ENCODE measurements at places on chromosomes 16 and 17.

GRCh38 chr16:89704281-89704680 lies 2.8 kb upstream of the SPATA2L start:
- no peak for DNase-seq

GRCh38 chr17:72592242-72592966 lies 471.6 kb downstream of the SOX9 start:
- DNase-seq = peak; percentile 5

DNA sequence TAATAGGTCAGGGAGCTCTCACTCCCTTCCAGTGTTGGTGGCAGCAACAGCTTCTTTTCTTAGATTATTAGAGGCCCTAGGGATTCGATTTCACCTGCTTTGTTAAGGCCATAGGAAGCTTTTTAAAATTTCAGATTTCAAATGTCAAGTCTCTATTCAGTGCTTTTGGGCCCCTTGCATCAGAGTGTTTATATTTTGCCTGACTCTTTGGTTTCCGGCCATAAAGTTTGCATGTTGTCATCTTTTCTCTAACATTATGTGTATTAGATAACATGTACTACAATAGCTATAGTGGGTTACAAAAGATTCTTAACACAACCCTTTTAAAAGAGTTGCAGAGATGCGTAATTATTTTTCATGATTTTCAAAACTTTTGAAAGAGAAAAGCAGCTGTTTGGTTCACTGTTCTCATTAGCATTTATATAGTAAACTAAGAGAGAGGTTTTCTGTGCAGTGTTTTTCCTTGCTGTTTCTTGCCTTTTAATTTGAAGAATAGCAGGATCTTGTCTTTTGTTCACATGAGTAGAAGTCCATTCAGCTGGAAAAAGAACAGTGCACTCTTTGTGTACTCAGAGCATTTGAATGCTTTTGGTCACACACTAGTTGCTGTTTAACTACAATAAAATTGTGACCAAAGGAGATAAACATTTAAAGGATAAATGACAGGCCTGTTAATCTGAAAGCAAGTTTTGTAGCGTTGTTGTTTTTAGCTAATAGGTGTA lies 52.5 kb downstream of the FTO start:
- no peak for DNase-seq

DNA sequence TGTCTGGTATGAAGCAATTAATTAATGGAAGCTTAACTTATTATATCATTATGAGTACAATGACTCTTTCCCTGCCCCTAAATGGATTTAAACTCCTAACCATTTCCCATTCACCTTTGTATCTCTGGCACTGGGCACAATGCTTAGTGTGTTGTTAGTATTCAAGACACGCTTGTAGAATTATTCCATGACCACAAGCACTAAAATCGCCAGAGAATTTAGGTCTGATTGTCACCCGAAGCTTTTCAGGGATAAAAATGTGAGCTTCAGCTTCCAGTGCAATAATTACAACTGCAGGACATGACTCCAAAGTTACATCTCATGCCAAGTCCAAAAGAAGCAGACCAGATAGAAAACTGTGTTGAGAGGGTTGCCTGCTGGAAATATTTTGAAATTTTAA lies 101.6 kb downstream of the CDH8 start:
- no peak for DNase-seq

- peak; percentile 66 for DNase-seq
Observed at GRCh38 chr17:58487589-58488427, at the start of gene HSF5. Gene HSF5, minus strand, starts transcription at chr17:58488408. Its CDS starts 134 bp downstream, at chr17:58488274.

DNA sequence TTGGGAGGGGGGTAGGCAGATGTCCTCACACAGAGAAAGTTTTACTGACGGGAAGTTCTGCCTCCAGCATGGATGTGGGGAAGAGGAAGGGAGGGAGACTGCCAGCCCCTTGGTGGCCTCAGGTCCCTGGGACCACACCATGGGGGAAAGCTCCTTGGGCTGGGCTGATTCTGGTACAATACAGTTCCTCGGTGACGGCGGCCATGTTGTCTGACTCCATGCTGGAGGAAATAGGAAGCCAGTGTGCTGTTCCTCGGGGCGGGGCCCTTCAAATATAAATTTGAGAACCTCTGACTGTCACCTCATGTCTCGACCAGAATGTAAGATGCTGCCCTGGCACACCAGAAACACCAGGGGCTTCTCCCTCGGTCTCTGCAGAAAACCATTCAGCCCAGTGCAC lies 66.8 kb downstream of the CNGB1 start:
- no peak for DNase-seq

DNA sequence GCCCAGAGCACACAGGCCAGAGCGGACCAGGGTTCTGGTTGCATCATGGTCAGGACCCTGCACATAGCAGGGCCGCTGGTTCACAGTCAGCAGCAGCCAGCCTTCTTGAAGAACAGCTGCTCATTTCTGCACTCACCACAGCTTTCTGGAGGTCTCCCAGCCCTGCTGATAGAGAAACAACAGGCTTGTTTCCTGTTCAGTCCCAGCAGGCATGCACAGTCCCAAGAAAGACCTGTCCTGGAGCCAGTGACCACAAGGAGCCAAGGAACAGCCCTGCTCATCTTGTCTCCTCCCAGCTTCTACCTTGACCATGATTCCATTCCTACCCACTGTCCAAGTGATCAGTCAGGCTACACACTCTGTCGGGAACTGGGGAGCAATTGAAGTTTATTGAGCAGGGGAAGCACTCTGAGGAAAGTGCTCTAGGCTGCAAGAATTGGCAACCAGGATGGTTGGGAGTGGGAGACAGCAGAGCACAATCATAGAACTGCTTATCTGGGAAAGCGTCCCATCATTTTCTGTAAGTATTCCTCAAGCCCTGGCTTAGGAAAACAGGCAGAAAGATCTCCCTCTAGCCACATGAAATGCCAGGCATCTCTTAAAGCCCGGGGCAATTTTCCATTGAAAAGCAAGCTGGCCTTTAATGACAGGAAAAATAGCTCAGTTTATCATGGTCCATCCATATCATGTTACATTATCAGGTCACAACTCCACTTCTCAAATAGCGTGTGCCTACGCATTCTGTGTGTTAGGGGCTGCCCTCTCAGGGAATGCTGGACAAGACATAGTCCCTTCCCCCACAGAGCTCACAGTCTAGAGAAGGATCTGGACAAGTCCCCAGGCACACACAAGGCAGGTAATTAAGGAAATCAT lies 155.4 kb upstream of the FOXF1 start:
- DNase-seq = no peak

GRCh38 chr17:74808714-74809430 lies 32.7 kb upstream of the NAT9 start:
- no peak for DNase-seq

DNA sequence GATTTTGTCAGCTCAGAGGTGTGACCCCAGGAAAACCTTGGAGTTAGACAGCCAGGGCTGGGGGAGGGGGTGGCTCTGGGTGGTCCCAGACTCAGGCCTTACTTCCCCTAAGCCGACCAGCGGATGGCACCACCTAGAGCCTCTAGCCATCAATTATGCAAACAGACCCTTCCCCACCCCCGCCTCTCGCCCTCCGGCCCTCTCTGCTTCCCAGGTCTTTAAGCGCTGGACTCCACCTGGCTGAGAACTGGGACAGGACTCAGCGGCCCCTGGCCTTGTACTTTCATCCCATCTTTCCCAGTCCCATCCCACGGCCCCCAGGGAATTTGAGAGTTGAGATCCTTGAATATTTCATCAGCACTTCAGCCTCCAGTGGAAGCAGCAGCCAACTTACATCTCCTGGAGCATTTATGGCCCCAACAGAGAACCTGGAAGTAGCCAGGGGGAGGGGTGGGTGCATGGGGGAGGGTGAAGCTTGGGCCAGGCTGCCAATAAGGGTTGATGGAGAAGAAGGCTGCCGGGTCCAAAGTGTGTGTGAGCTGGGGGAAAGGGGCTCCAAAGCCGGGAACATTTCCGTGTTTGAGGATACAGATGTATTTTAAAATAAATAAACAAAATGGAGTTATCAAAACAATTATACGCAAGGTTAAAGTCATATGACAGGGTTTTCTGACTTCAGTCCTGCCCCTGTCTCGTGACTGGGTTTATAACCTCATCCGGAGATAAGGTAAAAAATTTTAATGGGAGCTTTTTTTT lies 7.5 kb upstream of the JUP start:
- DNase-seq = no peak

GRCh38 chr17:49817993-49818392 lies 29.5 kb downstream of the KAT7 start:
- peak; percentile 43 for DNase-seq

GRCh38 chr17:37065486-37066321 lies 117.0 kb downstream of the AATF start:
- DNase-seq = no peak

GRCh38 chr16:22050963-22051362 lies 41.4 kb upstream of the VWA3A start:
- DNase-seq = no peak

GRCh38 chr17:31250229-31250628 lies 46.8 kb downstream of the OMG start:
- no peak for DNase-seq

GRCh38 chr17:4703330-4703691 lies 626 bp downstream of the PELP1 start:
- no peak for DNase-seq

- DNase-seq = no peak
Observed at GRCh38 chr16:30350134-30350871, 4.8 kb downstream of the CD2BP2 start.

GRCh38 chr17:78263063-78263735 lies 31.8 kb downstream of the TMEM235 start:
- DNase-seq = no peak

- DNase-seq = no peak
Observed at GRCh38 chr16:30087181-30087898, 4.4 kb downstream of the TBX6 start.

DNA sequence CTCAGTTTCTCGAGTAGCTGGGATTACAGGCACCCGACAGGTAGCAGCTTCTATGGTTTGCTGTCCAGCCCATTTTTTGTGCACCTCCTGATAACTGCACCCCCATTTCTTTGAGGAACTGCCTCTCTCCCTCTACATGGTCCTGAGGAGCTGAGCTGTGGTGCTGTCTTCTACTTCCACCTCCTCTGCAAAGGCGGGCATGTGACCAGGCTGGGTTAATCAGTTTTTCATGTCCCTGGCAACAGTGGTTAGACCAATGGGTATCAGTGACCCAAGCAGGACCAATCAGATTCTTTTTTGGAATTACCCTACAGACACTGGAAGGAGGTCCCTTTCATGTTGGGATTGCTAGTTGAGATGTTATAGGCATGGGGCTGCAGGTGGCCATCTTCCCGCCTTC lies 41.3 kb downstream of the TBX21 start:
- DNase-seq = no peak

DNA sequence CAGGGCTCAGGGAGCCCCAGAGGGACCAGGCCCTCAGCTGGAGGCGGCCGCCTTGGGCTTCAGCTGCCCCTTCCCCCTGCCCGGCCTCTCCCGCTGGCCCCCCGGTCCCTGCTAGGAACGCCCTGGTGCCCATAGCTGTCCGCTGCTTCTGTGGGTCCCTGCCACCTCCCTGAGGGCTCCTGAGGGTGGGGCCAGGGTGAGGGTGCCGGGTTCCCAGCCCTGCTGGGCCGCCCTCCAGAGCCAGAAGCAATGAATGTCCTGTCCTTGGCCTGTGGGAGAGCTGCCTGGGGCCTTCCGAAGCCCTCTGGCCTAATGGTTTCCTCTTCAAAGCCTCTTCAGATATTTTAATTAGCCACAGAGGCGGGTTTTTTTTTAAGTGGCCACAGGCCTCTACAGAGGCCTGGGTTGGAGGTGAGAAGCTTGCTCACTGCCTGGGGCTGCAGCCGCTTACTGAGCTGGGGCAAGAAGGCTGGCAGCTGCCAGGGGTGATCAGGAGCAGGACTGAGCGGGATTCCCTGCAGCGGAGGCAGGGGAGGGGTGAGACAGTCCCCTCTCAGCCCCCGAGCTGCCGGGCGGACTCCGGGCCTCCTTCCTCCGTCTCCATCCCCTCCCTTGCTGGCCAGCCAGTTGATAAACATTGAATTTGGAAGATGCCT lies 9.9 kb downstream of the CENPX start:
- no peak for DNase-seq

DNA sequence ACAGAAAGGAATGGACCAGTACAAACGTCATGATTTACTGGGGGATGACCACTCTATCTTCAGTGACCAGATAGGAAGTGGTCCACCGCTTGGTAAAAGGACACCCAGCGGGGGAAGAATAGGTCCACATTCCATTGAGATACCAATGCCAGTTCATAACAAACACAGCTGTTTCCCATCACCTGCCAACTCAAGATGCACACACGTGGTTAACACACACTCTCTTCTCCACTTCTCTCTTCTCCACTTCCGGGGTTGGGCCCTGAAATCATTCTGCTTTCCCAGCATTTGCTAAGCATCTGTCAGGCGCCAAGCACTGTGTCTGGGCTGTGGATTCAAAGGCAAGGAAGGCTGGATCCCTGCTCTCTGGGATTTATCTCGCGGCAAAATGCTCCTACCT lies 175.5 kb downstream of the SLC39A11 start:
- no peak for DNase-seq

- no peak for DNase-seq
Observed at GRCh38 chr17:70521821-70522256, 352.5 kb downstream of the KCNJ2 start.

GRCh38 chr17:76793775-76794174 lies 55.9 kb downstream of the MFSD11 start:
- no peak for DNase-seq

DNA sequence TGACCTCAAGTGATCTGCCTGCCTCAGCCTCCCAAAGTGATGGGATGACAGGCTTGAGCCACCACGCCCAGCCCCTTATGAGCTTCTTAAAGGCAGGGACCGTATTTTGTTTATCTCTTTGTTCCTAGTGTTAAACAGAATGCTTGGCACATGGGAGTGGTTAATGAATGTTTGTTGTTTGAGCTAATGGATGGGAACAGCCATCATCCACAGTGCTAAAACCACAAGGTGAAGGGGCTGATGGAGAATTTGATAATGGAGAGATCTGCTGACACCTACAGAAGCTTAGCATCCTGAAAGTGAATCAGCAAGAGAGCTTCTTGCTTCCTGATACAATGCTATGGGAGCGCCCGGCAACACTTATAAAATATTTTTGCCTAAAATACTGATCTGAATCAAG lies 8.6 kb upstream of the CDH1 start:
- DNase-seq = no peak

DNA sequence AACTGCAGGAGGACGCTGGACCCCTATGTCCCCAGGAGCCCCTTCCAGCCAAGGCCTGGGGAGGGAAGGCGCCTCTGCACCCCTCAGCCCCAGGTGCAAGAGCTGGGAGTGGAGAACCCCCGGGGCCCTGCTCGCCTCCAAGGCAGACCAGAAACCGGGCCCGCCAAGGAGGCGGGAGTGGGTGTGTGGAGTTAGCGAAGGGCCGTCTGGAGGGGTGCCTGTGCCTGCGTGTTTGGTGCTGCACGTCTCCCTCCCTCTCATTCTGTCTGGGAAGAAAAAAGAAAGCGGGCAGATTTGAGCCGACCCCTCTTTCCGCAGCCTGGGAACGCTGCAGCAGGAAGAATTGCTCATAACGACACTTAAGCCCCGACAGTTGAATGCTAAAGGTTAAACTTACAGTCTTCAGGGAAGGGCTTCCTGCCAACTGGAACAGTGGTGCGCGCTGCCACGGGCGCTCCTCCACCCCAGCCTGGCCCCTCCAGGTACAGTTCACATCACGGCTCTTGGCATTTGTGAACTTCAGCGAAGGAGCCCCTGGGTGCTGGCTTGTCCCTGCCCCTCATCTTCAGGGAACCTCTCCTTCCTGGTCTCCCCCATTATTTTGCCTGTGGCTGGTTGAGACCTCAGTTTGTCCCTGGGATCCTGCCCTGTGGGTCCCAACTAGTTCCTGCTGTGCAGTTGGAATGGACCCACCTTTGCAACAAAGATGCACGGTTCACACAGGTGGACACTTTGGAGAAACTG lies 19.2 kb upstream of the ZFHX3 start:
- DNase-seq = no peak

GRCh38 chr16:50360033-50360778 lies 8.6 kb downstream of the BRD7 start:
- DNase-seq = no peak
